NCI-H510A (cell line): ENCODE measurements at places on chromosomes 1 and 21.
A peak's percentile ranks its signal among the peaks of the same experiment; 100 is the strongest.

GRCh38 chr1:214438530-214438929, 112.9 kb downstream of the PTPN14 start:
- no peak for DNase-seq

DNA sequence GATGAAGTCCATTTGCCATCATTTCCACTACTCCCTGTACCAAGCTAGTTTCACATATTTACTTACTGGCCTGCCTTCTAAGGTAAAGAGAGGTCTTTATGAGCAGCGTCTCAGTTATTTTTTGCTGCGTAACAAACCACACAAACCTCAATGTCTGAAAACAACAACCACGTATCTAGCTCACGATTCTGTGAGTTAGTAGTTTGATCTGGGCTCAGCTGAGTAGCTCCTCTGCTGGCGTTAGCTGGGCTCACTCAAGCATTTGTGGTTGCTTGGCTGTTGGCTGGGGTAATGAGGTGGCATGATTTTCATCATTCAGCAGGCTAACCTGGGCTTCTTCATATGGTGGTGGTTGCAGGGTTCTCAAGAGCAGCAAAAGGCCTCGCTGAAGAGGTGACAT, 225.4 kb downstream of the FOXD2 start:
- no peak for DNase-seq

DNA sequence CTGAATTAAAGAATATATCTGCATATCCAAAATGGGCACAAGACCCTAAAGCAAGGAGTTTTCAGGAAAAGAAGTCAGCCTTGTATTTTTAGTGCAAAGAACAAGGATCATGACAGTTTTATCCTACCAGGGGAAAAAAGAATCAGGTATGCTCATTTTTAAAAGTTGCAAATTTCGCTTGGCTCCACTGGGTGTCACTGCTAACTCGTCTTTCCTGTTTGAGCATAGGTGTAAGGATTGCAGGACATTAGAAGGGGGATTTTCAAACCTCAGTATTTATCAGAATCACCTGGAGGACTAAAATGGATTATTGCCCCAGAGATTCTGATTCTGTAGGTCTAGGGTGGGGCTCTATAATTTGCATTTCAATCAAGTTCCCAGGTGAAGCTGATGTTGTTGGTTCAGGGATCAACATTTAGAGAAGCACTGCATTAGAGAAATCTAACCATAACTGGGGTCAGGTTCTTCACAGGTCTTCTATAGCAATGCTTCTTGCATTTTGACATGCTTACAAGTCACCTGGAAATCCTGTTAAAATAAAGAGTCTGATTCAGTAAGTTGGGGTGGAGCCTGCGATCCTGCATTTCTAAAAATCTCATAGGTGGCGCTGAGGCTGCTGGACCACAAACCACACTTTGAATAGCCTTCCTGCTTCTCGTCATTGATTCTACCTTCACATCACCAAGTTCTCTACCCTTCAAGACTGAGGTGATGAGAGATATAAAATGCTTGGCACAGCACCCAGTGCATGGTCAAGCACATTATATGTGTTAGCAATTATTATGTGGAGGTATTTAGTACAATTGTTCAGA, 39.6 kb downstream of the NUF2 start:
- no peak for DNase-seq

- no peak for DNase-seq
These were observed 18.2 kb upstream of the STMN1 start for GRCh38 chr1:25924454-25924853.

DNA sequence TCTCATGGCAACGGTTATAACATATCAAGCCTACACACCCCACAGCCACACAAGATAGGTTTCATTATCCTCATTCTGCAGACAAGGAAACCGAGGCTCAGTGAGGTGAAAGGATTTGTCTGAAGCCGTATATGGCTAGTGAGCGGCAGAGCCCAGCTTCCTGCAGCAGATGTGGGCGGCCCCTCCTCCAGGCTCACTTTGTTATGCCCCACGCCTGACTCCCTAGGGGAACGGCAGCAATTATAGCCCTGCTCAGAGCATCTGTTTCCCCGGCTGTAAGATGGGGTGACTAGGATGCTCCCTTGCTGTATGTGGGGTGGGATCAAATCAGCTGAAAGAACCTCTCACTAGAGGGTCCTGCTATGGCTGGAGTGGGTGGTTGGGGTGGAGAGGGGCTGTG, 22.1 kb downstream of the GRHL3 start:
- no peak for DNase-seq

- no peak for DNase-seq
These were observed 85.5 kb upstream of the CACNA1E start for GRCh38 chr1:181397845-181398244.

- no peak for DNase-seq
These were observed 90.1 kb downstream of the PPP1R12B start for GRCh38 chr1:202438393-202439174.

- DNase-seq: no peak
These were observed 27.1 kb upstream of the C1QA start for GRCh38 chr1:22609291-22609690.

DNA sequence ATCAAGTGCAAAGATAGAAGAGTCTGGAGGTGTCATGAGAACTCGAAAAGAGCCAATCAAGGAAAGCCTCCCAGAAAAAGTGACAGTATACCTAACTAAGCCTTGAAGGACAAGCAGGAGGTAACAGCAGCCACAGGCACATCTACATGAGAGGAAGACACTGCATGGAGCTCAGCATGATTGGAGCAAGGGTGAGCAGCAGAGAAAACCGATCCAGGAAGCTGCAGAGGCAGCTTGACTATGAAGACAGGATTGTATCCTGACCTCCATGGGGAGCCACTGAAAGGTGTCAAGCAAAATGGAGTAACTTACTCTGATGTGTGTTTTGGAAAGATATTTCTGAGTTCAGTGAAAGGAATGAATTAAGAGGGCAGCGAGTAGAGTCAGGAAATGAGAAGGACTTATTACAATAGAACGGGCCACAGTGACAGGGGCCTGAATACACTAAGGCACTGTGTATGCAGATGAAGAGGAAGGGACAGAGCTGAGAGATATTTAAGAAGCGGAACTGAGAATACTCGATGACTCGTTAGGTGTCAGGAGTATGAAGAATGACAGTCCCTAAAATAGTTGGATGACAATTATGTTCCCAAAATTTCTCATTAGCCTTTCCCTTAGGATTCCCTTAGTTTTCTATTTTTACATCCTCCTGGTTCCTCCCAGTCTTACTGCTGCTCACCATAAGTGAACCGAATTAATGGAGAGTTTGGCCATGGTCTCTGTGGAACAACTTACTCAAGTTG, 139.3 kb upstream of the NFIA start:
- no peak for DNase-seq

DNA sequence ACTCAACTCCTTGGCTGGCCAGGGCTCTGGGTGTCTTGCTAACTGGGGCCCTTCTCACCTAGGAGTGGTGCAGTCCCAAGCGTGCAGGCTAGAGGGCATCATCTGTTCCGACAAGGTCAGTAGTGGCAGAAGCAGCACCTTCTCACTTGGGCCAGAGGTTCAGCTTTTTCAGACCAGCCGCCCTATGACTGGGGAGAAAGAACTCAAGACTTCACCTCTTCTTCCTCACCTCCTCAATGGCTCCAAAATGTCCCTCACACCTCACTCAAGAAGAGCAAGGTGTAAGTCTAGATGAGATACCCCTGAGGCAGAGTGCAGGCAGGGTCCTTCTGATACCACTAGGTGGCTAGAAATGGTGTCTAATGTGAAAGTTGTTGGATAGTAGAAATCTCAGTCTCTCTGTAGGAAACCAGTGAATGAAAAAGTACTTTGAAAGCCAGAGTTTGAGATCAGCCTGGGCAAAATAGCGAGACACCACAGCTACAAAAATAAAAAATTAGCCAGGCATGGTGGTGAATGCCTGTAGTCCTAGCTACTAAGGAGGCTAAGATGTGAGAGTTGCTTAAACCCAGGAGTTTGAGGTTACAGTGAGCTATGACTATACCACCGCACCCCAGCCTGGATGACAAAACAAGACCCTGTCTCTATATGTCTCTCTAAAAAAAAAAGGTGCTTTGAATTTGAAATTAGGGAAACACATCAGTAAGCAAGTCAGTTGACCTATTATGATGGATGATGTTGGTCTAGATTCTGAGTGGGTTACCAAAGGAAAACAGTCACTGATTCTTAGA, 8.6 kb upstream of the IL20 start:
- DNase-seq: no peak

DNA sequence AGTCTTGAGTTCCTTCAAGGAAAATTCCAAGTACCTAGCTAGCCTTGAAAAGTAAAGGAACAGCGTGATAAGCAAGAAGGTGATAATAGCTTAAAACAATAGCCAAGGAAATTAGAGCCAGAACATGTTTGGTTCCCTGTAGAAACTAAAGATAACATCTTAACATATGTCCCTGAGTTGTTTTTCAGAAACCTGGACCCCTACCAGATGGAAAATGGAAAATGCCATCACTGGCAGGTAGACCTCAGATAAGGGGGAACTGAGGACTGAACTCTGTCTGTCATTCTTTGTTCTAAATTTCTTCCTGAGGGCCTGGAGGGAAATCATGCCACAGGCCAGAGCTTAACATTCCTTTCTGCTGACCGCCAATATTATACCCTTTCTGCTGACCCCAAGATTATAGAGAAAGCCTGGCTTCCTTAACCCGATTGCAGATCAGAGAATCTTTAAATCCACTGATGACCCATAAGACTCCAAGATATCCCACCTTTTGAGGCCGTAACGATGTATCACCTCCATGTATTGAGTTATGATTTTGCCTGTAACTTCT, 23.4 kb downstream of the CNIH3 start:
- no peak for DNase-seq

DNA sequence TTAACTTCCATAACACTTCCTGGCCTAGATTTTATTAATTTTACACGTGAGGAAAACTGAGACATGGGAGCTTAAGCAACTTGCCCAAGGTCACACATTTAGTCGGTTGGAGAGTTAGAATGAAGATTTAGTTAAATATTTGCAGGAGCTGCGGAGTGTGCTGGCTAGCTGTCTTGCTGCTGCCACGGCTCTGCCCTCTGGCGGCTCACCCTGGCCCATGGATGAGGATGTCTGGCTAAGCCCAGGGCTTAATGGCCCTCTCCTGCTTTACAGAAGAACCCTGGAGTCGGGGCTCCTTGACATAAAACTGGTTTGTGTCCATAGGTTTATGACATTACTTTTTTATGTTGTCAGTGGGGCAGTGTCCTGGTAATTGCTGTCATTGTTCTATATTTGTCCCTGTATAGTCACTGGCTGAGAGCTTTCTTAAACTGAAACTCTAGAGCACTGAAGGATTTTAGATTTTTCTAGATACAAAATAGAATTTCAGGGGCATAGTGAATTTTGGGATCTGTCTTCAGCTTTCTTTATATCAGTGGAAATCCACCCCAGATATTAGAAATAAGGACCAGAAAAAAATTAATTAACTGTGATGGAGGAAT, 88.9 kb upstream of the WLS start:
- DNase-seq: peak; percentile 80

GRCh38 chr1:168875831-168876230, 146.8 kb upstream of the DPT start:
- no peak for DNase-seq
